ENCODE measurements at places on chromosomes 1 and 21.

DNA sequence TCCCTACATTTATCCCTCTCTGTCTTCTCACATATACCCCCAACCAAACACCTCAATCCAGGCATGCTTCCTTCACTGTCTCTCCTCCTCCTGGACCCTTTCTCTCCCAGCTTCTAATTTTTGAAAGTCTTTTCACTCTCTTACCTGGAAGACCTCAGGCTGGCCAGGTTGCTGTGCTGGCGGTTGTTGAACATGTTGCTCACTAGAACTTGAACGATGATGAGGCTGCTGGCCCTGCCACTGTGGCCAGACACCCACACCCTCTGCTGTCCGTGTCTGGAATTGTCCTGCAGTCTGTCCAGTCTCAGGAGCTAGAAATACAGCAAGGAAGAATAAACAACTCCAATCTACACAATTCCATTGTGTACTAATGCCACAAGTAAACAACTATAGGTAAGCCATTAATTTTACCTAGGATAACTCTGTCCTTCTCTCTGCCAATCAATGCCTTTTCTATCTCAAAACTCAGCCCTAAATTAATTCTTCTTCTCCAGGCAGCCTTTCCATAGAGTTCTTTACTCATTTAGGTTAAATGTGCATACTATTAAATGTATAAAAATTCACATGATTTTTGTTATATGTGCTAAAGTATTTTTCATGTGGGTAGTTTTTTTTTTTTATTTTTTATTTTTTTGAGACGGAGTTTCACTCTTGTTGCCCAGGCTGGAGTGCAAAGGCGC is 5.1 kb upstream of the CTSK start:
- no peak for DNase-seq

GRCh38 chr1:159468321-159468720 is 28.8 kb downstream of the OR10J1 start:
- DNase-seq: no peak

GRCh38 chr1:230282157-230282556 is 144.0 kb downstream of the PGBD5 start:
- no peak for DNase-seq

GRCh38 chr1:232542633-232543593 is 87.0 kb downstream of the SIPA1L2 start:
- DNase-seq: no peak

GRCh38 chr21:41824466-41825207 is 54.5 kb downstream of the PRDM15 start:
- DNase-seq: no peak

GRCh38 chr1:116308276-116308675 is 64.8 kb upstream of the ATP1A1 start:
- no peak for DNase-seq

- DNase-seq: no peak
Observed at GRCh38 chr21:42059721-42060120, 11.4 kb upstream of the UMODL1 start.

- no peak for DNase-seq
Observed at GRCh38 chr21:44766014-44766817, 35.4 kb downstream of the UBE2G2 start.

DNA sequence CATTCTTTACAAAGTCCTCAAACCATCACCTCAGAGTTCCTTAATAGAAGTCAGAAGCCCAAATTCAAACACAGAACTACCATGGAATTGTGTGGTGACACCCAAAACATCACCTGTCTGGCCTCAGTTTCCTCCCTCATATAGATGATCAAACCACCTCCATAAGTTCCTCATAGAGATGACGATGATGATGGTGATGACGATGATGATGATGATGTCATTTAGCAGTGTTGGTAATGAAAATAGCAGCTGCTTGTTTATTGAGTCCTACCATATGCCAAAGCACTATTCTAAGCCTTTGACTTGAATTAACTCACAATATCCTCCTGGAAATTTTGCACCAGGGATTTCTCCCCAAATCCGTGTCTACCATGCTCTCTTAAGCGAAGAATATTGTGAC is 139.9 kb downstream of the PROX1 start:
- DNase-seq: no peak

GRCh38 chr21:16179773-16180172 is 450.0 kb downstream of the USP25 start:
- DNase-seq: no peak

- no peak for DNase-seq
Observed at GRCh38 chr1:208841436-208841835, 597.3 kb upstream of the PLXNA2 start.

GRCh38 chr1:82197606-82198005 is 396.9 kb downstream of the ADGRL2 start:
- DNase-seq: no peak

DNA sequence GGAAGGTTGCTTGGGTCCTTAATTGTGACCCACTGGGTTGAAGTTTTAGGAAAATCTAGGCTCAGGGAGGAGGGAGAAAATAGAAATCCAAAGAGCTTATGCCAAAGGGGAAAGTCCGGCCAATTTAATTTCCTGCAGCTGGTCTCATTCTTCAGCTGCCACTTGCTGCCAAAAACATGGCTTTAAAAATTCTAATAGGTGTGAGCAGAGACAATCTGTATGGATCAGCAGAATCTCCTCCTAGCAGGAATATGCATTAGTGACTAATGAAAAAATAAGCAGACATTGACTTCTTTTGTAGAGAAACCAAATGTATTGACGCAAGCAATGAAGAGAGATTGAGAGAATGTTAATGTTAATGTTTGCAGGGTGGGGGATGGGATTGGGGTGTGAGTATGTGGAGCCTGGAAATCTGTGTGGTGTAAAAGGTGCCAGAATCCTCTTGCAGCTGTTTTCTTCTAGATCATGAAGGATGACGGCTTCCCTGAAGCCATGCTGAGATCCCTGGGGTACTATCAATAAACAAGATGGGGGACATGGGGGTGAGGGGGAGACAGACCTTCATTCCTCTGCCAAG is 35.3 kb downstream of the VWA5B1 start:
- no peak for DNase-seq

- DNase-seq: no peak
Observed at GRCh38 chr1:234941321-234942011, 187.2 kb downstream of the TOMM20 start.

DNA sequence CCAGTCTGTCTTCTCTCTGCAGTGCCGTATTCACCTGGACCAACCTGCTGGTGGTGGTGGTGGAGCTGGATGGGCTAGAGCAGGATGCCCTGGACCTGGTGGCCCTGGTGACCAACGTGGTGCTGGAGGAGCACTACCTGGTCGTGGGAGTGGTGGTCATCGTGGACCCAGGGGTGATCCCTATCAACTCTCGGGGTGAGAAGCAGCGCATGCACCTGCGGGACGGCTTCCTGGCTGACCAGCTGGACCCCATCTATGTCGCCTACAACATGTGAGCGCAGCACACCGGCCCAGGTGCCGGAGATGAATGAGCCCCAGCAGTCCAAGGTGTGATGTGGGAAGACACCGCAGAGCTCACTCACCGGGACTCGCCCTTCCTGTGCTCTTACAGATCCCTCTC is 37.5 kb downstream of the S100B start:
- no peak for DNase-seq

- DNase-seq: no peak
Observed at GRCh38 chr1:192529031-192529755, 46.4 kb upstream of the RGS1 start.

- no peak for DNase-seq
Observed at GRCh38 chr1:66035616-66036245, 243.0 kb downstream of the PDE4B start.

DNA sequence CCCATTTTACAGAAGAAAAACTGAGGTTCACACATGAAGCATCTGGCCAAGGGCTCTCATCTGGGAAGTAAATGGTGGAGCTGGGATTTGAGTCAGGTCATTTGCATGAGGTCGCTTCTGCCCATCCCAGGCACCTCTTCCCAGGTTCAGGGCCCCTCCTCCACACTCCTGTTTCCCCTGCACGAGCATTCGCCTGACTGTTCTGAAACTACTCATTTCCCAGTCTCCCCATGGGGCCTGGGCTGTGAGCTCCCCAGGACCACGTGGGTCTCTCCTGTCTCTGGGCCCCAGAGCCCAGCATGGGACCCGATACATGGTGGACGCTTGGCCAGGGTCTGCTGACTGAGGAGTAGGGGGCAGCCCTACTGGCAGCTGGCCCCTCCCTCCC is 360.8 kb downstream of the MATN1 start:
- no peak for DNase-seq

- DNase-seq: no peak
Observed at GRCh38 chr1:93434088-93434487, 13.8 kb upstream of the FNBP1L start.

GRCh38 chr1:37890378-37891014 is 31.1 kb upstream of the MTF1 start:
- no peak for DNase-seq

DNA sequence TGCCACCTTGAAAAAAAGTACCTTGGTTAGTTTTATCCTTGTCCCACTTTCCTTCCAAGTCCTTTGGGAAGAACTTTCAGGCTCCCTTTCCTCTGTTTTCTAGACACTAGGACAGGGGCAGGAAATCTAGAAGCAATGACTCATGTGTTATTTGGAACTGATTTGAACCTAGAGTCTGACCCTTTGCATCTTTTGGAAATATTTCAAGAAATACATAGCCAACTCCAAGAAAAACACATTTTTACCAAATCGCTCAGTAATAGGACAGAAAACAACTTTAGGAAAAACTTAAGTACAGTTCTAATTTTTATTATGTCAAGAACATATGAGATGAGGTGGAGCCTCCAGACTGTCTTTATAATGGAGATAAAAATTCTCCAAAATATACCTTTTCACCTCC is 292.4 kb downstream of the PTBP2 start:
- DNase-seq: no peak

- no peak for DNase-seq
Observed at GRCh38 chr1:242723044-242723716, 198.7 kb upstream of the PLD5 start.

DNA sequence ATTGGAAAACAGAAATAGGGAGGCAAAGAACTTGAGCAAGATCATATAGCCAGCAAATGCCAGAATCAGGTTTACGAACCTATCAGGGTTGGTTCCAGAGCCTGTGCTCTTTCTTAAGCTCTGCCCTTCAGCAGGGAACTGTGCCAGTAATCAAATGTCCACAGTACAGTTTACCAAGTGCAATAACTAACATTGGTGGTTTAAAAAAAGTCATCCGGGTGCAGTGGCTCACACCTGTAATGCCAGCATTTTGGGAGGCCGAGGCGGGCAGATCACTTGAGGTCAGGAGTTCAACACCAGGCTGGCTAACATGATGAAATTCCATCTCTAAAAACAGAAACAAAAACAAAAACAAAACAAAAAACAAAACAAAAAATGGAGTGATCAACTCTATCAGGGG is 182.7 kb downstream of the LMX1A start:
- DNase-seq: no peak

GRCh38 chr1:178961331-178961730 is 64.4 kb upstream of the FAM20B start:
- DNase-seq: no peak

DNA sequence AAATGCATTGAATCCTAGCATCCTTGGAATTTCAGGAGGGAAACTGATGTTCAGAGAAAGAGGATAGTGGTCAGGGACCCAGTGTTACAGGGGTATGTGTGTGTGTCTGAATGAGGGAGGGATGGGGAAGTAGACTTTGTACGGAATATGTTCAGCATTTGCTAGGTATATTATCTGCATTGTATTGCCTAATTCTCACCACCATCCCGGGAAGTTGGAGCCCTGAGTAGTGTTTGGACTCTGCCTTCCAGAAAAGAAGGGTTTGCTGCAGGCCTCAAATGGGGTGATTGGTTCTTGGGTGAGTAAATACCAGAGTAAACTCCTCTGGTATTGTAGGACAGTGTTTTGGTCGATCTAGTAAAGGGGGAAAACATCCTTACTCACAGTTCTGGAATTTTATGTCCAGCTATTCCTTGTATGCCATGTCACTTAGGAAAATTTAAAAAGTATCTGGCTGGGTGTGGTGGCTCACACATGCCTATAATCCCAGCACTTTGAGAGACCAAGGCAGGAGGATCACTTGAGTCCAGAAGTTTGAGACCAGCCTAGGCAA is 7.1 kb upstream of the ZNF496 start:
- no peak for DNase-seq

GRCh38 chr1:50700214-50700613 is 259.9 kb downstream of the FAF1 start:
- DNase-seq: no peak

GRCh38 chr1:46130121-46130520 is 2.3 kb downstream of the PIK3R3 start:
- no peak for DNase-seq

GRCh38 chr1:89725631-89726030 is 92.7 kb downstream of the LRRC8C start:
- DNase-seq: no peak

- DNase-seq: no peak
Observed at GRCh38 chr1:214541693-214542092, 9.7 kb downstream of the PTPN14 start.

Data from effector CD4-positive, alpha-beta T cell (primary cell).